ENCODE measurements at places on chromosomes 1 and 21. TPM values are rescaled to one million over a fixed set of nuclear protein-coding genes. Genes with fewer than 3 reads are reported as not detected.

GRCh38 chr21:45788198-45788597, 144.7 kb downstream of the PCBP3 start:
- peaks cover 3% of the 10 kb centered on the region for H3K27me3 ChIP-seq
- H3K36me3 ChIP-seq, result peaks cover 8% of the 10 kb centered on the region
- no peak overlapping the region for H3K27ac ChIP-seq
- no peak overlapping the region for H3K4me3 ChIP-seq

The RHD gene
- 0.38 TPM for total RNA-seq

The VWA5B1 gene
- not detected for total RNA-seq

GRCh38 chr1:151166505-151166956, 587 bp downstream of the SCNM1 start:
- H3K36me3 ChIP-seq, result peaks cover 22% of the 10 kb centered on the region
- H3K27me3 ChIP-seq, result peaks cover 4% of the 10 kb centered on the region
- peaks cover 26% of the 10 kb centered on the region for H3K4me1 ChIP-seq
- peak overlapping the region; percentile 99 for H3K4me3 ChIP-seq
- DNase-seq, result peak; percentile 23
- H3K27ac ChIP-seq, result peak overlapping the region; percentile 97

- H3K36me3 ChIP-seq, result no peaks in the 10 kb centered on the region
- H3K4me1 ChIP-seq, result peaks cover 2% of the 10 kb centered on the region
- no peak overlapping the region for H3K27ac ChIP-seq
- no peak overlapping the region for H3K4me3 ChIP-seq
Observed at GRCh38 chr1:204350857-204351573, 8.7 kb downstream of the PLEKHA6 start.

GRCh38 chr1:206634365-206635079, 814 bp upstream of the DYRK3 start:
- peaks cover 7% of the 10 kb centered on the region for H3K27me3 ChIP-seq
- H3K4me3 ChIP-seq, result peak overlapping the region; percentile 88
- H3K4me1 ChIP-seq, result peaks cover 13% of the 10 kb centered on the region
- peak overlapping the region; percentile 79 for H3K27ac ChIP-seq
- peak; percentile 86 for DNase-seq

- DNase-seq, result no peak
- H3K36me3 ChIP-seq, result peaks cover 74% of the 10 kb centered on the region
- H3K4me1 ChIP-seq, result peaks cover 14% of the 10 kb centered on the region
- H3K4me3 ChIP-seq, result peak overlapping the region; percentile 21
- no peak overlapping the region for H3K27ac ChIP-seq
Observed at GRCh38 chr21:46546799-46547198, 58.1 kb downstream of the S100B start.

The TTC22 gene
- total RNA-seq, result not detected

- no peak overlapping the region for H3K27ac ChIP-seq
- H3K4me1 ChIP-seq, result peaks cover 48% of the 10 kb centered on the region
- DNase-seq, result no peak
Observed at GRCh38 chr1:199855580-199855979, 171.9 kb upstream of the NR5A2 start.

- no peaks in the 10 kb centered on the region for H3K4me1 ChIP-seq
- no peak for DNase-seq
- H3K27me3 ChIP-seq, result peaks cover 6% of the 10 kb centered on the region
- H3K27ac ChIP-seq, result no peak overlapping the region
- no peaks in the 10 kb centered on the region for H3K36me3 ChIP-seq
Observed at GRCh38 chr1:17356387-17357026, 15.5 kb upstream of the PADI6 start.

The METTL18 gene
- total RNA-seq, result 7.0 TPM

The MIS18A gene
- total RNA-seq, result 17.2 TPM

- DNase-seq, result no peak
- no peak overlapping the region for H3K27ac ChIP-seq
- no peaks in the 10 kb centered on the region for H3K36me3 ChIP-seq
- H3K4me1 ChIP-seq, result no peaks in the 10 kb centered on the region
Observed at GRCh38 chr1:228547464-228547792, 60.2 kb downstream of the RNF187 start.

The KLHL20 gene
- 32.8 TPM for total RNA-seq

GRCh38 chr1:154987326-154987725, 4.2 kb downstream of the FLAD1 start:
- no peaks in the 10 kb centered on the region for H3K27me3 ChIP-seq
- H3K27ac ChIP-seq, result no peak overlapping the region
- H3K4me1 ChIP-seq, result peaks cover 4% of the 10 kb centered on the region
- H3K36me3 ChIP-seq, result peaks cover 12% of the 10 kb centered on the region

The CACNA1S gene
- 0.08 TPM for total RNA-seq

The ANKRD35 gene
- not detected for total RNA-seq

DNA sequence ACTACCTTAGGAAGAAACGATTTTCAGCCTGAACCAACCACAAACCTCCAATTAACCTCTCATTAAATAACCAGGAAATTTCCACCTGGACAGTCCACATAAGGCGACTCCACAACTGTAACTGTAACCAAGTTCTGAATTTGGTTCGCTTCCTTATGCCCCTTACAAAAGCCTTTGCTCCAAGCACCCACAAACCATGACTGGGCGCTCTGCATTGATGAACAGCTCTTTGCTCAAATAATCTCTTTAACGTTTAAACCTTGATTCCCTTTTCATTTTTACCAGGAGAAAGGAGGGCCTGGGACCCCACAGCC, 38.2 kb upstream of the ZNF124 start:
- H3K4me1 ChIP-seq, result peaks cover 39% of the 10 kb centered on the region
- peaks cover 19% of the 10 kb centered on the region for H3K36me3 ChIP-seq
- peak overlapping the region; percentile 97 for H3K27ac ChIP-seq
- H3K4me3 ChIP-seq, result peak overlapping the region; percentile 95

The KCND3 gene
- total RNA-seq, result 0.15 TPM

- H3K4me1 ChIP-seq, result peaks cover 23% of the 10 kb centered on the region
- DNase-seq, result no peak
- no peak overlapping the region for H3K4me3 ChIP-seq
- peaks cover 4% of the 10 kb centered on the region for H3K27me3 ChIP-seq
Observed at GRCh38 chr1:59738591-59739015, 76.1 kb upstream of the HOOK1 start.

GRCh38 chr1:47796626-47797025, 200.6 kb downstream of the TRABD2B start:
- no peaks in the 10 kb centered on the region for H3K4me1 ChIP-seq
- H3K27me3 ChIP-seq, result peaks cover 8% of the 10 kb centered on the region
- DNase-seq, result no peak
- H3K36me3 ChIP-seq, result peaks cover 5% of the 10 kb centered on the region
- H3K27ac ChIP-seq, result no peak overlapping the region

GRCh38 chr1:226666164-226666506, 72.9 kb downstream of the ITPKB start:
- peak overlapping the region; percentile 24 for H3K27ac ChIP-seq
- peaks cover 91% of the 10 kb centered on the region for H3K4me1 ChIP-seq
- no peak overlapping the region for H3K4me3 ChIP-seq

GRCh38 chr1:82318265-82318664, 517.5 kb downstream of the ADGRL2 start:
- no peak overlapping the region for H3K4me3 ChIP-seq
- no peaks in the 10 kb centered on the region for H3K27me3 ChIP-seq
- no peaks in the 10 kb centered on the region for H3K4me1 ChIP-seq
- no peak overlapping the region for H3K27ac ChIP-seq

DNA sequence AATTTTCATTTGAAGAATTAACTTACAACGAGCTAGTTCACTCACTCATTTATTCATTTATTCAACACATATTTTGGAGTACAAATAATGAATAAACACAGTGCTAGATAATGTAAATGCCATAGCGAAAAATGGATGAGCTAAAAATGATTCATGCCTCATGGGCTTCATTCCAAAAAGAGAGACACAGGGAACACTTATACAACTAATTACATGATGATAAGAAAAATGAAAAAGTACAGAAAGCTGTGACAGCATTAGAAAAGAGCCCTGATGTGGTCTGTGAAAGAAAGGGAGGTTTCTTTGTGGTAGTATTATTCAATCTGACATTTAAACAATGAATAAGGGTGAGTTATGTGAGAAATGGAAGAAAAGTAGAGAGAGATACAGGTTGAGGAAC, 726.4 kb downstream of the AMY1C start:
- H3K27ac ChIP-seq, result no peak overlapping the region
- no peaks in the 10 kb centered on the region for H3K27me3 ChIP-seq

DNA sequence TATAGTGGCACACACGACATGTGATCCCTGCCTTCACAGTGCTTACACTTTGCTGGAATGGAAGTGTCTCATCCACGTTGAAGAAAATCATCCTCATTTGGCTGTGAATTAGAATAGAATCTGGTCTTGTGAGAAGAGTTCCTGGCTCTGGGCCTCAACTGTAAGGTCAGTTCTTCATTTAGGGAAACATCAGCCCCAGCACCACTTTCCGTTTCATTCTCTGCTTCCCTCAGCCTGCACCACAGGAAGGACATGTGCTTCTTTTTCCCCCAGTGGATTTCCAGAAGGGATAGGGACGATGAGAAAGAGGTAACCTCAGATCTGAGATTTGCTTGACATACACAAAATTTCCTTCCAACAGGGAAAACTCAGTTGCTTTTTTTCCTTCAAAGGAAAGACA, 3.7 kb upstream of the ALX3 start:
- no peak for DNase-seq
- peaks cover 8% of the 10 kb centered on the region for H3K27me3 ChIP-seq
- H3K36me3 ChIP-seq, result peaks cover 3% of the 10 kb centered on the region
- peaks cover 3% of the 10 kb centered on the region for H3K4me1 ChIP-seq
- no peak overlapping the region for H3K4me3 ChIP-seq
- H3K27ac ChIP-seq, result no peak overlapping the region

GRCh38 chr1:39826583-39826982, 37.9 kb upstream of the BMP8B start:
- peak overlapping the region; percentile 88 for H3K27ac ChIP-seq
- H3K4me1 ChIP-seq, result peaks cover 42% of the 10 kb centered on the region
- DNase-seq, result peak; percentile 17
- H3K27me3 ChIP-seq, result no peaks in the 10 kb centered on the region

The C1orf185 gene
- not detected for total RNA-seq

The GATAD2B gene
- 45.4 TPM for total RNA-seq

GRCh38 chr1:150765296-150765976, at the start of gene CTSS:
TSS of gene CTSS (minus strand) at chr1:150765778. CDS start at chr1:150764763, 1,015 bp downstream.
- H3K27ac ChIP-seq, result peak within 1 kb of the TSS; percentile 12
- H3K4me3 ChIP-seq, result no peak within 1 kb of the TSS
- no peak for DNase-seq
- no peaks in the 10 kb centered on the region for H3K27me3 ChIP-seq
- H3K36me3 ChIP-seq, result no peaks in the 10 kb centered on the region

DNA sequence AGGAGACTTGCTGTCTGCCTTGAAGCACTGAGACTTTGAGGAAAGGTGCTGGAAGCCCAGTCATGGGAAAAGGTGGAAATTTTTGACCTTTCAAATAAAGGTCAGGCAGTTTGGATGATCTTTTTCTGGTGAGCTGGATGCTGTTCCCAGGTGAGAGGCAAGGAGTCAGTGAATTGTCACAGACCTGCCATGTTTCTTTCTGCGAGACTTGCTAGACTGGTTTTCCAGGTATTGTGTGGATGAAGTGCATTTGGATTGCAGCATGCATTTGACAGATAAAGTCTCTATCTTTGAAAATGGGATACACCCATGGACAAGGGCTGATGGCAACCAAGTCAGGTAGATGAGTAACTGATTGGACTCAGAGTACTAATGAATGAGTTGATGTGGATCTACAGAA, 65.7 kb upstream of the NHLH2 start:
- H3K27me3 ChIP-seq, result no peaks in the 10 kb centered on the region
- no peak overlapping the region for H3K27ac ChIP-seq
- H3K4me3 ChIP-seq, result no peak overlapping the region
- peaks cover 3% of the 10 kb centered on the region for H3K4me1 ChIP-seq
- peaks cover 4% of the 10 kb centered on the region for H3K36me3 ChIP-seq

- H3K36me3 ChIP-seq, result peaks cover 10% of the 10 kb centered on the region
- peaks cover 10% of the 10 kb centered on the region for H3K27me3 ChIP-seq
- no peaks in the 10 kb centered on the region for H3K4me1 ChIP-seq
- no peak for DNase-seq
- no peak overlapping the region for H3K27ac ChIP-seq
Observed at GRCh38 chr1:2085080-2085479, 34.9 kb downstream of the PRKCZ start.

DNA sequence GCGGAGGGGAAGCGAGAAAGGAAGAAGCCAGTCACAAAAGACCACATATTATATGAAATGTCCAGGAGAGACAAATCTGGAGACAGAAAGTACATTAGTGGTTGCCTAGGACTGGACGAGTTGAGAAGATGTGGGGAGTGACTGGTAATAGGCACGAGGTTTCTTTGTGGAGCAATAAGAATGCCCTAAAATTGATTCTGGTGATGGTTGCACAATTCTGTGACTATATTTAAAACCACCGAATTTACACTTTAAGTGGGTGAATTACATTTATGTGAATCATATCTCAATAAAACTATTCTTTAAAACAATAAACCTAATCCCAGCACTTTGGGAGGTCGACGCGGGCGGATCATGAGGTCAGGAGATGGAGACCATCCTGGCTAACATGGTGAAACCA, 63.1 kb downstream of the ZNF281 start:
- no peaks in the 10 kb centered on the region for H3K4me1 ChIP-seq
- no peak overlapping the region for H3K4me3 ChIP-seq
- H3K36me3 ChIP-seq, result no peaks in the 10 kb centered on the region
- no peak overlapping the region for H3K27ac ChIP-seq
- H3K27me3 ChIP-seq, result peaks cover 2% of the 10 kb centered on the region

- no peak overlapping the region for H3K27ac ChIP-seq
- H3K27me3 ChIP-seq, result no peaks in the 10 kb centered on the region
- no peak overlapping the region for H3K4me3 ChIP-seq
- H3K4me1 ChIP-seq, result no peaks in the 10 kb centered on the region
Observed at GRCh38 chr1:9500756-9501754, 38.2 kb upstream of the SLC25A33 start.

DNA sequence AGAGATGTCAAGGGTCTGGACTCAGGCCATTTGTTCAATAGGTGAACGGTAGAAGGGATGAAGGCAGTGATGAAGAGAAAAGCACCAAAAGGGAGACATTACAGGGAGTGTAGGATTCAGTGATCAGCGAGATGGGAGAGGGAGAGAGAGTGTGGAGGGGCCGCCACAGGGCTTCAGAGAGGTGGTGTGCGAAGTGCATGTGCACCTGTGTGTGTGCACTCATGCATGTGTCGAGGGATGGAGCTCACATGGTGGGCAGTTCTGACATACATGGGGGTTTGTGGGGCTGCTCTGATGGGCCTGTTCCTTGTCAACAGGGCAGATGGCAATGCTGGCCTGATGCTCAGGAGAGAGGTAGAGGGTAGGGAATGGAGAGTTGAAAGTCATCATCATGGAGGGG, 11.4 kb upstream of the KCNA2 start:
- DNase-seq, result no peak
- H3K4me1 ChIP-seq, result no peaks in the 10 kb centered on the region
- H3K27ac ChIP-seq, result no peak overlapping the region
- no peaks in the 10 kb centered on the region for H3K36me3 ChIP-seq
- peaks cover 19% of the 10 kb centered on the region for H3K27me3 ChIP-seq
- no peak overlapping the region for H3K4me3 ChIP-seq

The AIM2 gene
- 29.2 TPM for total RNA-seq

Data from endothelial cell (in vitro differentiated cells).